Activated CD4-positive, alpha-beta T cell treated with anti-CD3 and anti-CD28 coated beads, Interleukin-2, amount 50 U/mL, for 4 hours (primary cell): ENCODE measurements at places on chromosomes 5 and 9.

DNA sequence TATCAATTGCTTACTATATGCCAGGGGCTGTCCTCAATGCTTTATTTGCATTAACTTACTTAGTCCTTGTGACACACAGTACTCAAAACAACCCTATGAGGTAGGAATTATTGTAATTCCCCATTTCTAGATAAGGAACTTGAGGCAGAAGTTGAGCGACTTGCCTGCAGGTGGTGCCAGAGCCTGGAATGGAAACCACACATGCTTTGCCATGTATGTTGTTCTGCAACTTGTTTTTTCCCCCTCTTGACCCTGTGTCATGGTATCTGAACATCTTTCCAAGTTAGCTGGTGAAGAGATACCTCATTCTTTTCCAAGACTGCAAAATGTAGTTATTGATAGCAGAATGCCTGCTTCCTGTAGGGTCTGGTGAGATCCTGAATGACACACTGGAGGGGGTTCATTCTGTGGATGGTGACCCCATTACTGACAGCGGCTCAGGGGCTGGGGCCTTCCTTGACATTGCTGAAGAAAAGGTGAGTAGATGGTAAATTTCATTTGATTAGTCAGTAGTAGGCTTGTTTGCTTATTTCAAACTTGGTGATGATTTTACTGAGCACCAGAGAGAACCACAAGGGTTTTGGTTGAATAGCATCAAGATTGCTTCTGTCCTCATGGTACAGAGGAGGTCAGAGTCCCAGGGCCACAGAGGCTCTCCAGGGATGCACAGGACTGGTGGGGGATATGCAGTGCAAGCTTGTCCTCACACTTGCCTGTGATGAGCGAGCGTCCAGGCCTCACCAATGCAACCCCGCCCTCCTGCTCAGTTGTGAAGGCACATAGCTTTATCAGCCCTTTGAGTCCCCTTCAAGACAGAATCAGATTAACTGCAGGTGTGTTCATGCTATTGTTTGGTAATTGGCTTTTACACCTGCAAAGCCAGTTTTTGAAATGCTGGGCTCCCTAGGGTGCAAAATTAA, 57.0 kb downstream of the COL15A1 start:
- DNase-seq: peak; percentile 57

GRCh38 chr5:99032234-99033013, 103.6 kb upstream of the CHD1 start:
- DNase-seq: peak; percentile 11

GRCh38 chr5:55108661-55109060, 6.2 kb downstream of the GZMA start:
- DNase-seq: no peak

DNA sequence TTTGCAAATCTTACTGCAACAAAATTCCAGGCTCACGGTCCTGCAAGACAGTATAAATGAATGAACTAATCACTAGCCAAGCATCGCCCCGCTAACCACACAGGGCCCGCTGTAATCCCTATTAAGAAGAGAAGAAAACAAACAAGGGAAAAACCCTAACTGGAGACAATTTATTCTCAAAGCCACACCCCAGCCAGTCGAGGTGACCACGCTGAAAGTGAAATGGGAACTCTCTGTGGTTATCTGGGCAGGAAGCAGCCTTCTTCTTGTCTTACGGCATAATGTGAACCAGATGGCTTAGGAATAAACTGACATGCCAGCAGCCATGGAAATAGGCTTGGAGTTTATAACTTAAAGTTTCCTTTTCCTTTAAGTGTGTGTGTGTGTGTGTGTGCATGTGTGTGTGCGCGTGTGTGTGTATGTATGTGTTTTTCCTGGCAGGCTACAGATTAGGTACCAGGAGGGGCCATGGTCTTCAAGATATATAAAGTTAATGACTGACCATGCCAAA, 120.2 kb downstream of the SEMA6A start:
- DNase-seq: no peak

DNA sequence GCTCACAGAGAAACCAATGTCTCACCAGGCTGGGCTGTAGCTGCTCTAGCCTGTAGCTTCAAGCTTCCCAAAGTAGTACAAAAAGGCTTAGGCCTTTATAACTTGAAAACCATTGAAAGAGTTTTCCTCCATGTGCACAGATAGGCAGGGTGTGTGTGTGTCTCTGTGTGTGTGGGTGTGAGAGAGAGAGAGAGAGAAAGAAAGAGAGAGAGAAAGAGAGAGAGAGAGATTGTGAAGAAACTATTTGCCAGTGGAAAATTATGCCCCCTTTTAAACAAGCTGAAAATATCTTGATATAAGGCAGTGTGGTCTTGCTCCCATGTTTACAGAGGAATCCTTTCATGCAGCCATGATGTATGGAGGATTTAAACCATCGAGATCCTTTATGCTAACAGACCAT, 17.9 kb upstream of the GDNF start:
- no peak for DNase-seq

DNA sequence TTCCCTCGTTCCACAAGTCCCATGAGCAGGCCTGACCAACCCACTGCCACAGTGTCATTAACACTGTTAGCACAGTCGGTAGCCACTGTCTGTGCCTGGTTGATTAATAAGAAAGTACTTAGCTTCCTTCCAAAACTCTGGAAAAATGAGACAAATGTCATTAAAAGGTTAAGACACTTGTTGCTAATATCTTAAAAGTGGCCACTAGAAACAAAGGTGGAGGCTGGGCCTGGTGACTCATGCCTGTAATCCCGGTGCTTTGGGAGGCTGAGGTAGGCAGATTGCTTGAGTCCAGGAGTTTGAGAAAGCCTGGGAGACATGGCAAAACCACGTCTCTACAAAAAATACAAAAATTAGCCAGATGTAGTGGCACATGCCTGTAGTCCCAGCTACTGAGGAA, 194.0 kb downstream of the PDZD2 start:
- no peak for DNase-seq

- no peak for DNase-seq
Observed at GRCh38 chr5:177364159-177364962, 6.6 kb downstream of the RGS14 start.

DNA sequence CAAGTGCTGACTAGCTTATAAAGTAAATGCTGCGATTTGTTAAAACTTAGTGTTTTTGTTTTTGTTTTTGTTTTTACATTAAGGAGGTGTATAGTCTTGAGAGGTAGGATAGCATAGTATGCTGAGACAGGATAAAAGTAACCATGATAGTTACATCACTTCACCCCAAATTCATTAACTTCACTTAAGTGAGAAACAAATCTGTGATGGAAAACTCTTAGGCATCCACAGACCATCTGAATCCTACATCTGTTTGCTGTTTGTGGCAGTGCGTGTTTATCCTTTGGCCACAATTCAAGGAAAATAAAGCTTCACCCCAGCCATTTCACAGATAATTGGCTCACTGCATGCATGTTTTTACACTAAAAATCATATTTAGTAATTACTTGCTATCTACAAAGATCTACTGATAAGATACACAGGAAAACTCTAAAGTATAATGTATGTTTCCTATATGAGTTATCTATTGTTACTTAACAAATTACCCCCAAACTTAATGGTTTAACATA, 82.0 kb downstream of the ZNF622 start:
- no peak for DNase-seq

DNA sequence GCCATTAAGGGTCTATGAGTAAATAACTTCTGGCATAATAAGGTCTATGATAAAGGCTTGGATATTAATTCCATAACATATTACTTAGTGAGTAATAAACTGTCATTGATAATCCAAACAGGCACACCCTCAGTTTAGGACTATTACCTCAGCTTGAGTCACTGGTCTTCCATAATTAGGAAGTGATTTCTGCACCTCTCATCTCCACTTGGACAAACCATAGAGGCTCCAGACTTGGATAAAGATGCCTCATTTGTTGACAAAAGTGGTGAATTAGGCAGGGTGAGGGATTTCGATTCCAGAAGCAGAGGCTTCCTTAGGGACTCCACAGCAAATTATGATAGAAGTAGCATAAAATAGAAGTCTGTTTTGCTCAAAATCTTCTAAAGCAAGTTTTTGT, 127.5 kb upstream of the MTAP start:
- no peak for DNase-seq

GRCh38 chr9:109811876-109812275, 31.9 kb downstream of the PALM2AKAP2 start:
- DNase-seq: no peak

DNA sequence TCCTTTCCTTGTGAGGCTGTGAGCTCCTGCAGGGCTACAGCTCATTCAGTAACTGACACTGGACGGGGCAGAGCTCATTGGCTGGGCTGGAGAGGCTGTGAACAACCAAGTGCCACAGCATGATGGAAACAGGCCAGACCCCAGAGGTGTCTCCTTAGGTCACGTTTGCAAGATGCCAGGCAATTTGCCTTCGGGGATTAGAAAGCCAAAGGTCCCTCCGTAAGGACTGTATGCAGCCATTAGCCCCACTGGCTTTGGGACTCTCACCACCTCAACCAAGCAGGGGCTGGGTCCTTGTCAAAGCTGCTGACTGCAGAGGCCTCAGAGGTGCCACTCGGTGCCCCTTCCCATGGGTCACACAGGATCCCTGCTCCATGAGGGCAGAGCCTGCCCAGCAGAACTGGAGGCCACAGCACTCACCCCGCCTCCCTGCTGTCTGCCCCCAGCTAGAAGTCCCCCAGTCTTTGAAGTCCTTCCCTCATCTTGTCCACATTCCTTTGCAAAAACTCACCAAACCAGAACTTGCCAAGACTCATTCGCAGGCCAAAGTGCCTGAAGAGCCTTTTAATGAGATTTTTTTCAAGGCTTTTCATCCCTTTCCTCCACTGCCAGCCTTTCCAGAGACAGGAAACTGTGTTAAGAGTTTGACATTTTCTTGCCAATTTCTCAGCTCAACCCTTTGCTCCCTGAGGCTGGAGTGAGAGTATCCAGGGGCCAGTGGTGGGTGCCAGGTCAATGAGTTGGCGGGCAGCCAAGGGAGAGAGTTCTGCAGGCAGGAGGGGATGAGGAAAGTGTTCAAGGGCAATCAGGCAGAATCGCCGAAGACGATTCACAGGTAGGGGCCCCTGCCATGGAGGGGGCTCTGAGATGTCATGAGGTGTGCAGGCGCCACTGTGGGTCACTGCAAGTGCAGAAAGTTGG, 39.7 kb upstream of the SLC25A51 start:
- DNase-seq: no peak

DNA sequence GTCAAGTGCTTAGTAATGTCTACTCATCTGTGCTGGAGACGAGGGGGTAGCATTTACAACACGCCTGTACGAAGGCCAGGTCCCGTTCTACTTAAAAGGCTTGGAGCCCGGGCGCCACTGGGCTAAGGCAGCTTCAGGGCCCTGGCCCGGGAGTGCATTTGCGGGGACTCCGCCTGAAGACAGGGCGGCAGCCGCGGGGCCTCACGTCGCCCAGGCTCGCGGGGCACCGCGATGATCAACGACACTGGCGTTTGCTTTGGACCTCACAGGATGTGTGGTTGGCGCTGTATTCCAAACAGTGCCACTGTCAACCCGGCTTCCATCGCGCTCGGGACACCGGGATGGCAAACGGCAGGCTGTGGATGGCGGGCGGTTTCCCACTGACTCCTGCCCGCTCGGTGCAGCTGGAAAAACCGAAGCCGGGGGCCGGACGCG, 1.1 kb upstream of the TENT4A start:
- DNase-seq: peak; percentile 28

DNA sequence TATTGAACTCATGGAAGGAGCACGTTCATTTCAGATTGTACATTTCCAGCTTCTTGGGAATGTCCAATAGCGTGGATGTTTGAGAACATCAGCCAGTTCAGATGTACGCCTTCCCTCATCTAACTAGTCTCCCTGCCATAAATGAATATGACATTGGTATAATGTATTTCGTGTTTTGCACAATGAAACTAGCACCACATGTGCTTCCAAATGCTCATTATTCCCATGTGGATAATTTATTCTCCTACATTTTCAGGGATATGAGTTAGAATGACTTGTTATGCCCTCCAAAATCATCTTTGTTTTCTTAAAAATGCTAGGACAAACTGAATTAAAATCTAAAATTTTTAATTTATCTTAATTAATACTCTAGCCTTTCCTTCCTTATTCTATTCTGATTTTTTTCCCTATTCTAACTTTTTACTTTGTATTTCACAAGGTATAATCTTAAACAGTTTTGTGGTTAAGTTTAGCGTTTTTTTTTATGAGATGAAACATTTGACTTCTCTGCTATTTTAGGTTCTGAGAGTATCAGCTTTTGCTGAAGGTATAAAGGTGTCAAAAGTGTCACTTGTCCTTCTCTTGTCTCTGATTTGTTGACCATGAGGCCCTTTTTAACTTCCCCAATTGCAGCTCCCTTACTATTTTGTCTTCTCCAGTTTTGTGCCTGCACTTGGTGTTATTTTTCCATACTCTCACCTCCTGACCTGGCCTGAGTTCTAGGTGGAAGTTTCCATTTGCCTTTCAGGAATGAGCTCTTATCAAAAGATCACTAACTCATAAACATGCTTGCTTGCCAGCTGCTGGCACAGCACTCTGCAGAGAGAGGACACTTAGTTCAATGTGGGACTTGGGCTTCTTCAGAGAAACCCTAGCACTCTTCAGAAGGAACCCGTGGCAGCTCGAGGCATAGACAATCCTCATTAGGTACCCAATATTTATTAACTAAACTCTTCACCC, 106.8 kb downstream of the FRMD3 start:
- DNase-seq: no peak

GRCh38 chr9:2919347-2919746, 75.5 kb upstream of the PUM3 start:
- no peak for DNase-seq

DNA sequence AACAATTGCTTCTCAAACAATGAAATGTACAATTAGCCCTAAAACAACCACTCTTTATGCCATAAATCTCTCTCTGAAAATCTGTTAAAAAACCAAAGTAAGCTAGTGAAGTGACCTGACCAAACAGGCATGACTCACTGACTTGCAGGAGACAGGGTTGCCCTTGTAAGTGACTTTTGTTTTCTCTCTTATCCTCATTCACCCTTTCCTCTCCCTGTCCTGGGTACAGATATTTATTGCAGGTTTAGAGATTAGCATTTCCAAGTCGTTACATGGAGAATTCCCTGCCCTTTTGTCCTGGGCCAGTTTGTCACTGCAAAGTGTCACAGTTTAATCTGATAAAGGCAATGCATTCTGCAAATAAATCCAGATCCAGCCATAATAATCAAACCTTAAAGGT, 484.2 kb downstream of the IRX1 start:
- no peak for DNase-seq

DNA sequence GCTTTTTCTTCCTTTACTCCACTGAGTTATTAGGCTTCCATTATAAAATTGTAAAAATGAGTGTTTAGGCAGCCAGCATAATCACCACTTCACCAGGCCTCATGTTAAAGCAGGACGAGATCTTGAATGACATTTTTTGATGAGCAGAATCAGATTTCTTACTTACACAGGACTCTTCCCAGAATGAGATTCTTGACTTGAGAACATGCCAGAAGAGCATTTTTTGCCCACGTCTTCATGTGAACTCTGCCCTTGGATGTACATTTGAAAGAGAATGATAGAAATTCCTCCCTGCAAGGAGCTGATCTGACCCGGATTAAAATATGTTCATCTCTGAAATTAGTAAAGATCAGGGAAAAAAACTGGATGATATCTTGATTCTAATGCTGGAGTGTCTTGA, 212.1 kb upstream of the ADRA1B start:
- no peak for DNase-seq

DNA sequence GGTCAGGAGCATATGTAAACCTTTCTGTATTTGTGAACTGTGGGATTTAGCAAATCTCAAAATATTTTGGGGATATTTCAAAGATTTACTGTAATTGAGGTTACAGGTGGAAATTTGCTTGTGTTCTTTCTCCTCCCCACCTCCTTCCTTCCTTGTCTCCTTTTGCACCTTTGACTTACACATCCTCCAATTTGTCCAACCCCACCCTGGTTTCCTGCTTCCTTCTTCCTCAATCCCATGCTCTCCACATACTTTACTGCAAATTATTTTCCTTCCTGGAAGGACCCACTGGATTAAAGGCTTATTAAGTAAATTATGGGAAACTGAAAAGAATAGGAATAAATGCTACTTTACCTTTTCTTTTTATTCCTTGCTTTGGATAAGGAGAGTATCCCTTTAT, 74.5 kb upstream of the LRRC70 start:
- no peak for DNase-seq
